GM12865 (cell line): ENCODE measurements at places on chromosomes 7 and 10.

- DNase-seq: no peak
These were observed 4.5 kb downstream of the MBL2 start for GRCh38 chr10:52768001-52768532.

DNA sequence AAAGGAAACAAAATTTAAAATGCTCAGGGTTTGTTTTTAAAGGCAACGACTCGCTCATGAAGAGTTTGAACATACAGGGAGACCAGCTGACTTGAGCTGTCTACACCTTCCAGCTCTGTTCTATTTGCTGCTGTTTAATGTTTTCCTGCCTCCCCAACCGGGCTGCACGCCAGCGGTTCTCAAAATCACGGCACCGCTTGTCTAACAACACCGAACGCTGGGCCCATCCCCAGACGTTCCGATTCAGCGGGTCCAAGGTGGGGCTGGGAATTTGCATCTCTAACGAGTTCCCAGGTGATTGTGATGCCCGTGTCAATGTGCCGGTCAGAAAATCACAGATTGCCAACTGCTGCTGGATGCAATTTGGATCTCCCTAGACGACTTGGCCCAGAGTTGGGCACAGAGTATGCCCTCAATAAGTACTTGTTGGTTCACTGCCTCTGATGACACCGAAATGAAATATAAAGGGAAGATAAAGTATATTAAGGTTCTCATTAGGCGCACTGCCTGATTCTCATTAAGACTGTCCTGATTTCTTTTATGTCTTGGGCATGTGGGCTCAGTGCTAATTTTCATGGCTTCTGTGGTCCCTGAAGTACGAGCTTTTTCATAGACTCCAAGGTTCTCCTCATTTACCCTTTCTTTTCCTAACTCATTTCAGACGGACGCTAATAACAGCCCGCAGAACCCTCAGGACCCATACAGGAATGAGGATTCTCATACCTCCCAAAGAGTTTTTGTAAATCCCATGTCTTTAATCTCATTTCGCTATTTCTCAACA is 28.5 kb downstream of the CELF2 start:
- no peak for DNase-seq

GRCh38 chr10:70683940-70684339 is 11.6 kb downstream of the ADAMTS14 start:
- DNase-seq: no peak

DNA sequence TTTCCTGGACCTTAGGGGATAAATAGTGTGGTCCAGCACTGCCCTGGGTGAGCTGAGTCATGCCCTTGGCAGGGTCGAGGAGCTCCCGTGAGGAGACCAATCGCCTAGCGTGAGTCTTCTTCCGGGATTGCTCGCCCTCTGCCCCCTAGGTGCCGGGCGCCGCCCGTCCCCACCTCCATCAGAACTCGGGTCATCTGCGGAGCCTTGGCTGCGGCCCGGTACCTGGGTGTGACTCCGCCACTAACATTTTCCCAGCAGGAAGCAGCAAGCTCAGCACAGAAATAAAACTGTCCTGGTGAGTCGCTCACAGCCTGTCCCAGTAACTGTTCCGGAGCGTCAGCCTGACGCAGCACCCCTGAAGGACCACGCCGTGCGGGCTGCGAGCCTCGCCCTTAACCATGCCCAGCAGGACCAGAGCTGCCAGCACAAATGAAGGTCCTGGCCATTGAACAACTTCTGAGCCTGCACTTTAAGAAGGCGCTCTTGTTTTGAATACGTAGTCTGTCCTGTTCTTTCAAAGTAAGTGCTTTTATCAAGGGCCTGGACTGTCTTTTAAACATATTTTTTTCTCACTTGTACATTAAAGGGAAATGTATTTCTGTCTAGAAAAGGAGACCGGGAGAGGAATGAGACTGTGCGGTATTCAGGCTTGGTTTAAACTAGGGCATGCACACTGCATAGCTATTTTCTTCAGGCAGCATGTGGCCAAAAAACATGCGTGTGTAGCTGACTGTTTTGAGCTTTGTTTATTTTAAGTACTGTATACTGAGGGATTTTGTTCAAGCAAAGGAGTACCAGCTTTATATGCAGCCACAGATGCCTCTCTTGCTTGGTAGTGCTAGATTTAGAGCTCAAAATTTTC is 136.7 kb downstream of the HECW1 start:
- DNase-seq: no peak

- peak; percentile 30 for DNase-seq
These were observed 43.1 kb downstream of the KLF6 start for GRCh38 chr10:3741688-3742461.

DNA sequence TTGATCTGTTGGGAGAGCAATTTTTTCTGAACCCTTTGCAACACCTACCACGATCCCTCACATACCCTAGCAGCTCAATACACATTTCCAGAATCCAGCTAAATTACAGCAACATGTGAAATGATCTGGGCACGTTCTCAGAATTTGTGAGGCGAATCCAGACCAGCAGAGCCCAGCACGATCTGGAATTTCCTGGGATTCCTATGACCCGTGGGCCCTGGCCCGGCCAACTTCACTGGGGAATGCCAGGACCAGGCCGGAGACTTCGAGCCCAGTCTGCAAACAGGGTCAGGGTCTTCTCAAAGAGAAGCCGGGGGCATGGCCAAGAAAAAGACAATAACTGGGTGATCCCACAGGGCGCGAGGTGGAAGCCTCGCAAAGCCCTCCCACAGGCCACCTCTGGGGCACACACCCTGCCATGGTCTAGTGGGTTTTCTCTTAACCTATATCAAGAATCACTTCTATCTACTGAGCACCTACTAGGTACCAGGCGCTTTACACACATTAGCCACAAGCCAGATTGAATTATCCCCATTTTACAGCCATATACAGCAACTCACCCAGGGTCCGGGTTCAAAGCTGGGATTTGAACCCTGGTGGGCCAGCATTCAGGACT is 33.8 kb downstream of the FAM53B start:
- DNase-seq: no peak

DNA sequence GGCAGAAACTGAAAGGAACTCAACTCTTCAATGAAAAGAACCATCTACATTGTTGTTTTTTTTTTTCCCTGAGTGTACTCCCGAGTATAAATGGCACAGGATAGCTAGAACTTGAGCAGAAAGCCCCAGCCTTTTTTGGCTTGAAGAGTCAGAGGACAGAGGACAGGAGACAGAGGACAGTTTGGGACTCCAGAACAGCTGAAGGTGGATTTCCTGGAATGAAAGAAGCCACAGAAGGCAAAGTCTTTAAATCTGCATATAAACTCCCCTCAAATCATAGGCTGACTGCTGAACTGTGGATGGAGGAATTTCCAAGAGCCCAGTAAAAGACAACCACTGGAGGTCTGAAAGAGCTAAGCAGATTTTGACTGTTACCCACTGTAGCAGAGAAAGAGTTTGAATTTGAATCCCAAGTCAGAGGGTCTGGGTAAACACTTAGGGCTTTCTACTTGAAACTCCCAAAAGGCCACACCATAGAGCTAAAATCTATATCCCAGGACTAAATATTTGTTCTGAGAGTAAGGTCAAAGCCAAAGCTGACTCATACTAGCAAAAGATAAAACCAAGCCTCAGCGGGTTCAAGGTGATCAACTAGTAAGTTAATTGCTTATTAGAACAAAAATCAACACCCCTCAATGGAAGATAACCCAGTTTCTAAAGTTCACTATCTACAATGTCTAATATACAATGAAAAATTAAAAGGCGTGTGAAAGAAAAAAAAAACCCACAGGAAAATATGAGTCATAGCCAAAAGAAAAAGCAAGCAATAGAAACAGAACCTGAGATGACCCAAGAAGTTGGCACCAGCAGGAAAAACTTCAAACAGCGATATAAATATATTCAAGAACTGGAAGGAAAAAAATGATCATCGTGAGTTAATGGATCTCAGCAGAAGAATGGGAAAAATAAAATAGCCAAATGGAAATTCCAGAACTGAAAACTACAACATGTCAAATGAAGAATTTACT is 1.8 kb upstream of the OPN1SW start:
- no peak for DNase-seq

DNA sequence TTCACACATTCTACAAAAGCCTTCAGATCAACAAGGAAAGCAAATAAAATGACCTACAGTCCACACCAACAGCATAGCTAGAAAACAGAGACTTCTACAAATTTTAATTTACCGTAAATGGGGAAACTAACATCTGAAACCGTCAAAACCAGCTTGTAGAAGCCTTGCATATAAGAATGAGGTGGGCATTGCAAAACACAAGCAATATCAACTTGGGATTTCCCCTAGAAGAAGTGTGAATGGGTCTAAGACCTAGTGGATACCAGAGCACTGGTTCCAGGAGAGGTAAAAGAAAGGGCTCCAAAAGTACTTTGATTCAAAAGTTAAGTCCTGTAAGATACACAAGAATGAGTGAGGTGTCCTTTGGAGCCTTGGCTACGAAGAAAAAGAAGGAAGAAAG is 18.7 kb downstream of the RTKN2 start:
- DNase-seq: no peak

GRCh38 chr7:7014827-7015595 is 167.3 kb upstream of the C1GALT1 start:
- no peak for DNase-seq

DNA sequence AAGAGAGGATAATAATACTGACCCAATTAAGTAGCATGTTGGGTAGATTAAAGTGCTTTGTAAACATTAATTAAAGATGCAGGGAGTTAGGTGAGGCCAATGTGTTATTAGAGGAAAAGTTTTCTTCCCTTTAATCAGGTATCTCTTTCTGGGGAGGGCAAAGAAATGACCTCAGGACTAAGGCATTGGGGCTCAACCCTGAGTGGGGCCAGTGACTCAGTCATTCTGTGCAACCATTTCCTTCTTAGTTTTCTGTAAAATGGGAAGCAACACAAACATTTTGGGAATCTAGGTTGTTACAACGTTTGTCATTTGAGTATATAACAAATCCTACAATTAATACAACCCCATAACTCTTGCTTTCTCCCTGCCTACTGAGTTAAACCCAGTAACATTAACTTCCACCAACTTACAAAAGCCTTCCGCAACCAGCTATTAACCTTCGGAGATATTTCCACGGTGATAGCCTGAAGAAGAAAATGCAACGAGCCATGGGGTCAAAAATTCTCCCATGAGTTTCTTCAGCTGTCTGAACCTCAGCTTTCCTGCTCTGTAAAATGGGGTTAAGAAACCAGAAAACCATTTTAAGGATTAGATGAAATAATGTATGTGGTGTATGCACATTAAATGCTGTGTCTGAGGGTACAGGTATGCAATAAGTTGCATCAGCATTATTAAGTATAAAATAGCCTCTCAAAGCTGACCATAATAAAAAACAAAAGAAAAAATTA is 965 bp upstream of the PROSER2 start:
- no peak for DNase-seq
